ENCODE measurements at places on chromosomes 2 and 18.

- peak; percentile 53 for DNase-seq
Measured at GRCh38 chr2:104889960-104890684, 36.2 kb downstream of the POU3F3 start.

DNA sequence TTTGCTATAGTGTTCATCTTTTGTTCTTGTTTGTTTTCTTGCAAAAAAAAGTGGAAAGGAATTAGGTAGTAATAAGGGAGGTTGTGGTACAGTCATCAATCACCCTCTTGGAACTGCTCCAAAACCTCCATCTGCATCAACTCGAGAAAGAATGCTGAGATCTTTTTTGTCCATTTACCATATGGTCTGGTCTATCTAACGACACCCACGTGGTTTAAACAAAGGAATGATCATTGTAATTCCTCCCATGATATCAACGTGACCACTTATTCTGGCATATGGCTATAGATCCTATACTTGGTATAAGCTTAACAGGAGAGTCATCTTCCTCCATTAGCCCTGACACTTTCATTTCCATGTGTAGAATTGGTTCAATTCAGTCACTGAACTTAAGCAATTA, 1025.3 kb upstream of the NXPH2 start:
- DNase-seq = no peak

GRCh38 chr2:98643496-98644100, 35.2 kb downstream of the UNC50 start:
- no peak for DNase-seq

- DNase-seq = no peak
Measured at GRCh38 chr2:71618327-71619113, 165.2 kb downstream of the DYSF start.

- DNase-seq = no peak
Measured at GRCh38 chr2:240297256-240298116, 138.0 kb upstream of the GPC1 start.

GRCh38 chr2:23246992-23247683, 137.8 kb upstream of the KLHL29 start:
- no peak for DNase-seq

GRCh38 chr2:34011684-34012083, 412.6 kb upstream of the FAM98A start:
- DNase-seq = no peak

DNA sequence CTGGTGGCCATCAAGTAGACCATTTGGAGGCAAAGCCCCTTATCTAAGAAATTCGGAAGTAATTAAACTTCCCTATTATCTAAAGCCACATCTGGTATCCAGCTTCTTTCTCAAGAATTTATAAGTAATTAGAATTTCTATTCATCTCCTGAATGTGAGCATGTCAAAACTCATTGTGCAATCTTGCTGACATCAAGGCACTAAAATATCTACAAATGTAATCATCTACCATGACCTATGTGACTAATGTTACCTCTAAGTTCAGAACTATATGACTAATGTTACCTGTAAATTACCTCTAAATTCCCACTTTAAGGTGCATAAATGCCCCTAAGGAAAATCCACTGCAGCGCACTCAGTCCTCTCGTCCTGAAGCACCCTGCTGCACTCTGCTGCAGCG, 773.0 kb downstream of the CPS1 start:
- DNase-seq = peak; percentile 84

GRCh38 chr2:226040344-226040900, 640.9 kb downstream of the NYAP2 start:
- no peak for DNase-seq

GRCh38 chr18:75227535-75228296, 17.1 kb downstream of the TSHZ1 start:
- no peak for DNase-seq

GRCh38 chr2:98909317-98910211, 26.5 kb downstream of the CRACDL start:
- peak; percentile 54 for DNase-seq

GRCh38 chr2:157809212-157809611, 66.9 kb downstream of the ACVR1 start:
- no peak for DNase-seq

GRCh38 chr2:137117385-137117784, 352.0 kb downstream of the THSD7B start:
- DNase-seq = peak; percentile 56

GRCh38 chr18:31801078-31801477, 40.4 kb upstream of the SLC25A52 start:
- DNase-seq = no peak

GRCh38 chr2:209985874-209986273, 16.6 kb upstream of the RPE start:
- no peak for DNase-seq

DNA sequence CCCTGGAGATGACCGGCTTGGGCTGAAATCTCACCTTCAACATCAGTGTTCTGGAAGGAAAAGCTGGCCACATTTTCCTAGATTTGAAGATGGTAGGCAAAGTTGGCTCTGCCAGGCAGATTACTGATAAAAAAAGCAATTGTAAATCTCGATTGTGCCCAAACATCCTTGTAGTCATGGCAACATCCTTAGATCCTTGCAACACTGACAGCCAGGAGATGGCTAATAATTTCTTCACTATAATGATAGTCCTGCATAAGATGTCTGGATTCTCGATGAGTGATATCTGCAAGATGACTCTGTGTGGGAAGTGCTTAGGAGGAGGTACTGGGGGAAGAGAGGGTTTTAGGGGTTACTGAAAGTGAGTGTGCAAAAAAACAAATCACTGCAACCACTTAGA, 149.1 kb downstream of the FSHR start:
- no peak for DNase-seq

- no peak for DNase-seq
Measured at GRCh38 chr18:22668496-22668895, 250.8 kb upstream of the CTAGE1 start.

DNA sequence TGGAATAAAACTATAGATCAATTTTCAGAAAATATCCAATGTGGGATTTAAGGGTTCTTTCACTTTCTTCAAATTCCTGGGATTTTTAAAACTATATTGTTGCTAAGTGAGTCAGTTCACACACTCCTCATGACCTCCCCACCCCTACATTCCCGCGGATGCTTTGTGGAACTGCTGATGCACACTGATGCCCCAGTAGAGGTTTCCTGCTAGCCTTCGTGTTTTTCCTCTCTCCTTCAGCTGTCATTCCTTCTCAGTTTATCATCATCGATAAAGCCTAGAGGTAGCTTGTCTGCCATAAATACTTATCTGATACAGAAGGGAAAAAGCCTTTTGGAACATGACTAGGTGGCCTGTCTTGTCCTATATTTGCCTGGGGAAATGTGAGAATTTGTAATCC, 67.4 kb upstream of the GALNT5 start:
- DNase-seq = peak; percentile 70

DNA sequence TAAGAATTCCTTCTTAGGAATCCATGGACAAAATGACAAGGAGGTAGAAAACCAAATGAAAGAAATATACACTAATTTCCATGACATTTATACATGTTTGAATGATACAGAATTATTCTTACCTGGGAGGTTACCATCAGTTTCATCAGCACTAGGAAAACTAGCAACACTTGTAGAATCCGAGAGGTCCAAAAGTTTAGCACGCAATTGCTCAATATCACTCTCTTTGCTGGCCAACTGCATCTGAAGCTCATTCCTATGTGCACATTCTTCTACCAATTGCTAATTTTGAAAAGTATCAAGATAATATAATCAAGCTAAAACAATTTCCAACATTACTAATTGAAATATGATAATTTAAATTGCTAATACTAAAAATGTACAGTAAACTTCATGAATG, 144.8 kb downstream of the ROCK1 start:
- DNase-seq = no peak

GRCh38 chr2:12087175-12087574, 340.7 kb downstream of the LPIN1 start:
- DNase-seq = peak; percentile 36

- peak; percentile 54 for DNase-seq
Measured at GRCh38 chr2:42513252-42513918, 19.6 kb upstream of the KCNG3 start.

- no peak for DNase-seq
Measured at GRCh38 chr2:58006256-58006951, 40.2 kb upstream of the VRK2 start.

DNA sequence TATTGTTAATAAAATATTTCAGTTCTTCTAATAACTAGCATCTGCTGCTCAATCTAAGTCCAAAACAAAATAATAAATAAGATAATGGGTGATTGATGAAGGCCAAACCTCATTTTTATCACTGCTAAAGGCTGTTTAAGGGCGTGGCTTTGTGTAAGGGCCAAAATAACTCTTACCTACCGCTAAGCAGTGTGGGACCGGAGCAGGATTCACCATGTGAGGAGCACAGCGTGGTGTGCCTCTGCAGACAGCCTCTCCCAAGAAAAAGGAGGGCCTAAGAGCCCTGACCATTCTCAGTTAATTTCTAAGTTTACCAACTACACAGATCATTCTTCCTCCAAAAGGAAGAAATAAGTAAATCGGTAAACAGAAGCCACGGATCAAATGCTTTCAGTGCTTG, 353.7 kb downstream of the ARL6IP6 start:
- no peak for DNase-seq

DNA sequence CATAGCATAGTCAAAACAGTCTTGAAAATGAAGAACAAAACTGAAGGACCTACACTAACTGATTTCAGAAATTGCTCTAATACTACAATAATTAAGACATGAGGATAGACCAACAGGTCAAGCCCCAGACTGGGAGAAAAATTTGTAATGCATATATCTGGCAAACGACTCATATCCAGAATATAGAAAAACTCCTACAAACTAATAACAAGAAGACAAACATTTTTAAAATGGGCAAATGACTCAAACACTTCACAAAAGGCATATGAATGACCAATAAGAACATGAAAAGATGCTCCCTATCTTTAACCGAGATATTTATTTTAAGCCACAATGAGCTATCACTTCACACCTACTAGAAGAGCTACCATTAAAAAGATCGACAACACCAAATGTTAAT, 14.2 kb downstream of the TGFBRAP1 start:
- no peak for DNase-seq

DNA sequence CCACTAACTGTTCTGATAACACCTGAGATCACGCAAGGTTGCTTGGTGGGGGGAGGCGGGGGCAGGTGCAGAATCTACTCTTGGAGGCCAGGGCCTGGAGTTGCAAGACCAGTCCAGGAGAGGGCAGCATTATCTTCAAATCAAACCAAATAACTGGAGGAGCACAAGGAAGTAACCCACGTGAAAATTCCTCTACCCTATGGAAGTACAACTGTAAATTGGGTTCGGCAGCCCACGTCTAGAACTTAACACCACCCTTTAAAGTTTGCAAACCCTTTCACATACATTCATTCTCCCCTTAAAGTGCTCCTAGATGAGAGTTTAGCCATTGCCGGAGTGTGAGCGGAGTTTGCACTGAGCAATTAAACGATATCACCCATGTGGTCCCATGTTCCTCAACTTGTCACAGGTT, 19.6 kb upstream of the CXCR1 start:
- DNase-seq = peak; percentile 81

GRCh38 chr2:139411236-139411635, 631.0 kb upstream of the NXPH2 start:
- DNase-seq = no peak

DNA sequence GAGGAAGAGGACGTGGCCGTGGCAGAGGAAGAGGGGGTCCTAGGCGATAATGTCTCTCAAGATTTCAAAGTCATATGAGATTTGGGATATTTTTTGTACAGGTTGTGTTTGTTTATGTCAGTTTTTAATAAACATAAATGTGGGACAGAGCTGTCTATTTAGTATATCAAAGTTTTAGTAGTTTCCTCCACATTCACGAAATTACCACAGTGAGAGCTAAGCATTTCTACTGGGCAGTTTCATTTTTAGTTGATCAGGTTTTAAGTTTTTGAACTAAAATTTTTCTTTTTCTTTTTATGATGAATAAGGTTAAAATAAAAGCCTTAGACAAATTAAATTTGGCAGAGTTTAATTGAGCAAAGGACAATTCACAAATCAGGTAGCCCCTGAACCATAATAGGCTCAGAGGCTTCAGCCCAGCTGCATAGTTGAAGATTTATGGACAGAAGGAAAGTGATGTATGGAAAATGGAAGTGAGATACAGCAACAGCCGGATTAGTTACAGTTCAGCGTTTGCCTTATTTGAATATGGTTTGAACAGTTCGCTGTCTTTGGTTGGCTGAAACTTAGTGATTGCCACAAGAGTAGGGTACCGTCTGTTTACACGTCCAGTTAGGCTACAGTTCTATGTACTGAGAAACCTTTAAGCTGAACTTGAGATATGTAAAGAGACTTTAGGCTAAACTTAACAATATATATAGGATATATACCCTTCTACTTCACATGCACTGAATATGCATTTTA, 17.1 kb downstream of the SNRPD1 start:
- DNase-seq = no peak

- peak; percentile 74 for DNase-seq
Measured at GRCh38 chr2:105327690-105328089, 1.8 kb downstream of the TGFBRAP1 start.

DNA sequence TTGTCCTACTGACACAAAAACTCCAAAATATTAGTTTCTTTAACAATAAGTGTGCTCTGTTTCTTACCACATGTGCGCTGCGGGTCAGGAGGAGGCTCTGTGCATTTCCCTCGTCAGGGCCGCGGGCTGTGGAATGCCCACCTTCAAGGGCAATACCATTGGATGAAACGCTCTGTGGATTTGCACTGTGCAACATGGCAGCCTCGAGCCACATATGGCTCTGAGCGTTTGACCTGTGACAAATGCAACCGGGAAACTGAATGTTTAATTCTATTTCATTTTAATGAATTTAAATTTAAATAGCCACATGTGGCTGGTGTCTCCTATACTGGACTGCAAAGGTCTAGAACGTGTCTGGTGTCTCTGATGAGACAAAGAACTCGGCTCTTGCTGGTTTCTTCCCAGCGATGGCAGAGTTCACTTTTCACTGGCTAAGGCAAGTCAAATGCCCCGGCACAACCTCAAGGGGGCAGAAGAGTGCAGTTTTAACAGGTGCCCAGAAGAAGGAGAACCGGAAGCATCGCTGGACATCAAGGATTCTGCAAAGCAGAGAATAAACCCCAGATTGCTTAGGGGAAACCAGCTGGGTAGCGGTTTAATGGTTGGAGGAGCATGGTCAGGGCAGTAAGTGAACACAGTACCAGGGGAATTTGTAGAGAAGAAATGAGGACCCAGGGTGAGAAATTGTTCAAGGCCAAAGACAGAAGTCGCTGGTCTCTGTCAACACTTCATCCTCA, 37.0 kb upstream of the TMEM18 start:
- DNase-seq = peak; percentile 68

- no peak for DNase-seq
Measured at GRCh38 chr2:1602278-1603010, 141.9 kb downstream of the PXDN start.

GRCh38 chr2:136486115-136486514, 279.2 kb upstream of the THSD7B start:
- DNase-seq = no peak

DNA sequence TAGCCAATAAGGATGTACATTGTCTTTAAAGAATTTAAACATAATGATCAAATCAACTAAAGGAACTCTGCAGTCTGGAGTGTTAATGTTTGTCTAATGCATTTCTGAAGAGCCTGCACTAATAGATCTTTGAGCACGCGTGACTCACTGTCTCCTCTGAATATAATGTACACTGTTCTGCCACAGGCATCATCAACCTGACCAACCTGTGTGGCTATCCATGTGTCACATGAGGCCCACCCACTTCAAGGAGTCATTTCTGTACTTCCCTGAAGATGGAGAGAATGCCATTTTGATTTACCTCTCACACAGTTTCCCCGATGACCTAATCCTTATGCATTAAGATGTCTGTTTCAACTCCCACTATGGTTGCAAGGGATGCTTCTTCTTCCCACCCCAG, 434.0 kb upstream of the SPHKAP start:
- DNase-seq = peak; percentile 75

Measured in kidney tubule cell (primary cell).